ENCODE measurements at places on chromosomes 6 and 20. TPM values are rescaled to one million over a fixed set of nuclear protein-coding genes. Genes with fewer than 3 reads are reported as not detected.

GRCh38 chr6:142384519-142385254, 82.9 kb downstream of the ADGRG6 start:
- H3K4me3 ChIP-seq: no peak overlapping the region
- no peaks in the 10 kb centered on the region for H3K27me3 ChIP-seq
- DNase-seq: no peak
- no peaks in the 10 kb centered on the region for H3K36me3 ChIP-seq

BEND6 gene
- 9.2 TPM for total RNA-seq

ULBP2 gene
- total RNA-seq: 2.1 TPM

DNA sequence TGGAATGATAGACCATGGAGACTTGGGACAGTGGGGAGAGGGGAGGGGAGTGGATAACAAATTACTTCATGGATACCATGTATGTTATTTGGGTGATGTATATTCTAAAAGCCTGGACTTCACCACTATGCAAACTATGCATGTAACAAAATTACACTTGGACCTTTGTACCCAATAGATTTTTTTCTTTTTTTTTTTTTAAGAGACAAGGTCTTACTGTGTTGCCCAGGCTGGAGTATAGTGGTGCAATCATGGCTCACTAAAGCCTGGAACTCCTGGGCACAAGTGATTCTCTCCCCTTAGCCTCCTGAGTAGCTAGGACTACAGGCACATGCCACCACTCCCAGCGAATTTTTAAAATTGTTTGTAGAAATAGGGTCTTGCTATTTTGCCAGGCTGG, 45.3 kb downstream of the RIPOR2 start:
- peaks cover 7% of the 10 kb centered on the region for H3K4me1 ChIP-seq
- DNase-seq: peak; percentile 4
- H3K27ac ChIP-seq: no peak overlapping the region
- no peaks in the 10 kb centered on the region for H3K36me3 ChIP-seq
- H3K4me3 ChIP-seq: no peak overlapping the region
- H3K27me3 ChIP-seq: no peaks in the 10 kb centered on the region

DNPH1 gene
- total RNA-seq: 27.2 TPM
